ENCODE measurements at places on chromosomes 12 and 14.

- no peak for DNase-seq
These were observed 52.6 kb upstream of the NID2 start for GRCh38 chr14:52121441-52121840.

DNA sequence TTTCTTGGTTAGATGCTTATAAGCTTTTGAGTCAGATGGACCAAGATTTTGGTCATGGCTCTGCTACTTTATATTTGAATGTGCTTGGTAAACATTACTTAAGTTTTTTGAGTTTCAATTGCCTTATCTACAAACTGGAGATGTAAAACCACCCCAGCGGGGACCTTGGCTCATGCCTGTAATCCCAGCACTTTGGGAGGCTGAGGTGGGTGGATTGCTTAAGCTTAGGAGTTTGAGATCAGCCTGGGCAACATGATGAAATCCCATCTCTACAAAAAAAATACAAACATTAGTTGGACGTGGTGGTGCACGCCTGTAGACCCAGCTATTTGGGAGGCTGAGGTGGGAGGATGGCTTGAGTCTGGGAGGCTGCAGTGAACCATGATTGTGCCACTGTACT, 11.2 kb downstream of the NECAP1 start:
- DNase-seq = no peak

GRCh38 chr14:100532154-100532861, 54.9 kb downstream of the BEGAIN start:
- DNase-seq = no peak

- DNase-seq = no peak
These were observed 31.6 kb upstream of the SERPINA6 start for GRCh38 chr14:94354638-94355185.

GRCh38 chr14:73494593-73494992, 3.9 kb downstream of the RIOX1 start:
- no peak for DNase-seq

- no peak for DNase-seq
These were observed 4.6 kb downstream of the PLBD1 start for GRCh38 chr12:14563046-14563445.

DNA sequence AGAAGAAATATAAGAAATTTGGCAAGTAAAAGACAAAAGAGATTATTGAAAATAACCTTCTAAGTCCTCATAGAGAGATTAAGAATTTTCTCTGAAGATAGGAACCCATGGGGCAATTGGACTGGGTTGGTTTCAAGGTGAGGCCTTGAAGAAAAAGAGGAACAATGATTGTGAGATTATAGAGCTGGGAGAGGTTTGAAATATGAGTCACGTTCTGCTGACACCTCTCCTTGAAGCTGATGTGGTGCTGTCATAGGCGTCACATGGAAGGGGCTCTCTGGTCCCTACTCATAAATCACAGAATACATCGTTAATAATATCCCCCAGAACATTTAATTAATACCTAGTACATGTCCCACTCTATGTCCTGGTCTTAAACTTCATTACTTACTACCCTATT, 227.6 kb upstream of the PDE3A start:
- DNase-seq = no peak

GRCh38 chr12:91633734-91634357, 451.2 kb upstream of the DCN start:
- no peak for DNase-seq

- peak; percentile 39 for DNase-seq
These were observed 14.7 kb downstream of the RTL1 start for GRCh38 chr14:100888789-100889315.

DNA sequence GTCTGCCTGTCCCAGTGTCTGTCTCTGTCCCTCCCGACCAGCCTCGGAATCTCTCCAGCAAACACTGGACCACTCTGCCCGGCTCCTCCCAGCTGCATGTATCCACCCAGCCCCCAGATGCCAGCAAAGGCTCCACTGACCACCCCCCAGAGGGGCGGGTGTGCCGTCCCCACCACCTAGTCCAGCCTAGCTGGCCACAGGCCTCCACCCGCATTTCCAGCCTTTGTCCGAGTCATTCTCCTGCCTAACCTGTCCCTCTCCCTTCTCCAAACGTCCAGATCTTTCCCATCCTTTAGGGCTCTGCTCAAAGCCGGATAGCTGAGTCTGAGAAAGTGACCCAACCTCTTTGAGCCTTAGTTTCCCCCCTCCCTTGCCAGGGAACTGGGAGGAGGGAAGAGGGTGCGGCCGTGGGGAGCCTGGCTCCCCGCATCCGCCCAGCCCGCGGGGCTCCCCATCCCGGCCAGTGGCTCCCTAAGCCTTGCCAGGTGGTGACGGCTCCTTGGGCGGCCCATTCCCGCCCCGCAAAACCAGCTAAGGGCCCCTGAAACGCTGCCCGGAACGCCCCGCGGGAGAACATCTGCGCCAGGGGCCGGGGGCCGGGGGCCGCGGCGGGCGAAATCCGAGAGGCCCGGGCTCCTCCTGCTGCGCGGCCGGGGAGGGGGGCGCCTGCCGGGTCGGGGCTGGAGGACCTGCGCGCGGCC, 34.6 kb upstream of the ANKRD9 start:
- DNase-seq = no peak

DNA sequence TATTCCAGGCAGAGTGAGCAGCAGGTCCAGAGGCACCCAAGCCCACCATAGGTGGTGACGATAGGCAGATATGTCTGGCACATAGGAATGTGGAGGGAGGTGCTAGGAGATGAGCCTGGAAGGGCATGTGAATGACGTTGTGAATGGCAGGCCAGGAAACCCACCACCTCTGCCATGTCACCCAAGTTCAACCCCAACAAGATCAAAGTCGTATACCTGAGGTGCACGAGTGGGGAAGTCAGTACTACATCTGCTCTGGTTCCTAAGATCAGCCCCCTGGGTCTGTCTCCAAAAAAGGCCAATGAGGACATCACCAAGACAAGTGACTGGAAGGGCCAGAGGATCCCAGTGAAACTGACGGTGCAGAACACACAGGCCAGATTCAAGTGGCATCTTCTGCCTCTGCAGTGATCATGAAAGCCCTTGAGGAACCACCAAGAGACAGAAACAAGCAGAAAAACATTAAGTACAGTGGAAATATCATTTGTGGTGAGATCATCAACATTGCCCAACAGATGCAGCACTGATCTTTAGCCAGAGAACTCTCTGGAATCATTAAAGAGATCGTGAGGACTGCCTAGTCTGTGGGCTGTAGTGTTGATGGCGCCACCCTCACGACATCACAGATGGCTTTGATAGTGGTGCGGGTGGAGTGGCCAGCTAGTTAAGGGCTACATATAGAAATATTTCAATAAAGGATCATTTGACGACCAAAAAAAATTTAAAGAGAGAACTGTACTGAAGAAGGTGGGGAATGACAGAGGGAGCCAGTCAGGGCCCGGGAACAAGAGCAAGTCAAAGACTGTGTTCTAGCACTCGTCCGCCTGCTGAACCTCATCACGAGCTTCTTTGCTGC, 99.7 kb downstream of the ZFP36L1 start:
- DNase-seq = peak; percentile 80

DNA sequence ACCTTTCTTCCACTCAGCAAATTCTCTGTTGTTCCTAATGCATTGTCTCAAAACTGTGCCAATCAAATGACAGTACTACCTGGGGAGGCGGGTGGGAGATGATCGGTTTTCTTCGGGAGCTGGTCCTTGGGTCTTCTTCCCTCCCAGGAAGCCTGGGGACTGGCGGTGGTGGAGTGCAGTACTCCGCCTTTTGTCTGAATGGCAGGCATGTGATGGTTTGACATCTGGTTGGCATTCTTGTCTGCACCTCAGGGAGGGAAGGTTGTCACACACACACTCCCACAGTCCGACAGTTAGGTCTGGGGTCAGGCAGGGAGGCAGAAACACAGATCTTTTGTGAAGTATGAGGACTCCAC, 114.8 kb downstream of the SNAPC1 start:
- DNase-seq = no peak

DNA sequence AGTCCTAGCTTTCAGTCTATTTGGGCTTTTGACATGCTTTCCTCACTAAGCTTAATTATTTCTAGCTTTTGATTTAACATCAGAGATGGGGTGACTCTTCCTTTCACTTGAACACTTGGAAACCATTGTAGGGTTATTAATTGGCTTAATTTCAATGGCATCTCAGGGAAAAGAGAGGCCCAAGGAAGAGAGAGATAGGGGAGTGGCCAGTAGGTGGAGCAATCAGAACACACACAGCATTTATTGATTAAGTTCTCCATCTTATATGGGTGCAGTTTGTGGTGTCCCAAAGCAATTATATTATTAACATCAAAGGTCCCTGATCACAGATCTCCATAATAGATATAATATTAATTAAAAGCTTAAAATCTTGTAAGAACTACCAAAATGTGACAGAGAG, 1466.1 kb upstream of the SEL1L start:
- no peak for DNase-seq

DNA sequence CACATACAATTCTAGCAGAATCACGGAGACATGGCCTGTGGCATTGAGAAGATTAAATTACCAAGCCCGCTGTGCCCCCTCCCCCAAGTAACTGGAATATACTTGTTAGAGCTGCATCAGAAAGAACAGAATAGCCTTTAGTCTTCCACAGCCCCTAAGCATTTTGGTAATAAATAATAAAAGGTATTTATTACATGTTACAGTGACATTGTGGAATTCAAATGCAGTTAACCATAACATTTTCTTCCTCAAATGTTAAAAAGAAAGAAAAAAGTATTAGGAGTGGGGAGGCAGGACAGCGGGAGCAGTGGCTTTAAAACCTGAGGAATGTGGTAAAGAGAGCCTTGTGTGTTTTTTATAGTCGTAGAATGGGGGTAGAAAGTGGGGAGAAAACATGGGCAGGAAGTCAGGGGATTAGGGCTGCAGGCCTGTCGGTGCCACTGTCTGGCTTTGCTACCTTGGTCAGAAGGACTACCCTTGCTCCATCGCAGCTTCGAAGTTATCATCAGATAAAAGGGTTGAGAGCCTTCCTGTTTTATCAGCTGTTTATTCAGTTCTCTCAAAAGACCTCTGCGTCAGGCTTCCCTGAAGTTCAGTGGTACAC, 255.9 kb downstream of the MSRB3 start:
- DNase-seq = no peak

GRCh38 chr12:124727264-124727800, 136.3 kb downstream of the SCARB1 start:
- DNase-seq = peak; percentile 51

GRCh38 chr12:91994208-91994797, 151.3 kb downstream of the BTG1 start:
- no peak for DNase-seq

- no peak for DNase-seq
These were observed 42.9 kb downstream of the ITPK1 start for GRCh38 chr14:93072659-93073357.

- DNase-seq = no peak
These were observed 760.4 kb downstream of the TMEM121 start for GRCh38 chr14:106286697-106287290.

DNA sequence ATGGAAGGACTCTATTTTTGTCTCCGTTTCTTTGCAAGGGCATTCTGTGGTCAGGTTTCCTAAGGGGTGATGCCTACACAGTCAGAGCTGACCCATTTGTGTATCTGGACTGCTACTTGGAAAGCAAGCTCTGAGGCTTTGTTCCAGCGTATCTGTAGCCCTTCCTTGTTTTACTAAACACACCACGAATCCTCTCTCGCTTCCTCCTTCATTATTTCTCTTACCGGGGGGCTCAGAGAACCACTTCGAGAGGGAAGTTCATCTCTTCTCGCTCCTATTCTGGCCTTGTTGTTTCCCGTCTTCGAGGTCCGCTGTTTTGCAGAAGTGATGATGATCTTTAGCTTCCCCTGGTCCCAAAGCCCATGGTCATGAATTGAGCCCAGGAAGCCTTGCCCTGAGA, 164.7 kb downstream of the SSPN start:
- DNase-seq = no peak

GRCh38 chr12:130920723-130921381, 32.9 kb upstream of the ADGRD1 start:
- DNase-seq = peak; percentile 69

- no peak for DNase-seq
These were observed 19.4 kb upstream of the A2M start for GRCh38 chr12:9134981-9135628.

DNA sequence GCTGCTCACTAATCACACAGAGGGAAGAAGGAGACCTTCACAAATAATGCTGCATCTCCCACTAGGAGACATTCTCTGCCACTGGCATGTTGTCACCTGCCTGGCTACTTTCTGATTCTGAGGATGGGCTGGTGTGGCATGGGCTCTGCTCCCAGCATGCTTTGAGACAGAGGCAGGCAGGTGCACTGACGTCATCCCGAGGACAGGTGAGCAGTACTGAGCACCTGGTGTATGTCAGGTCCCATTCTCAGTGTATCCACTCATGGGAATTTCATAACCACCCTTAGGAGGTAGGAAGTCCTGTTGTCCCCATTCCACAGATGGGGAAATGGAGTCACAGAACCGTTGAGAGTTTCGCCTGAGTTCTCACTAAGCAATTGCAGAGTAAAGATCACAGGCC, 597.9 kb downstream of the VRK1 start:
- DNase-seq = no peak

DNA sequence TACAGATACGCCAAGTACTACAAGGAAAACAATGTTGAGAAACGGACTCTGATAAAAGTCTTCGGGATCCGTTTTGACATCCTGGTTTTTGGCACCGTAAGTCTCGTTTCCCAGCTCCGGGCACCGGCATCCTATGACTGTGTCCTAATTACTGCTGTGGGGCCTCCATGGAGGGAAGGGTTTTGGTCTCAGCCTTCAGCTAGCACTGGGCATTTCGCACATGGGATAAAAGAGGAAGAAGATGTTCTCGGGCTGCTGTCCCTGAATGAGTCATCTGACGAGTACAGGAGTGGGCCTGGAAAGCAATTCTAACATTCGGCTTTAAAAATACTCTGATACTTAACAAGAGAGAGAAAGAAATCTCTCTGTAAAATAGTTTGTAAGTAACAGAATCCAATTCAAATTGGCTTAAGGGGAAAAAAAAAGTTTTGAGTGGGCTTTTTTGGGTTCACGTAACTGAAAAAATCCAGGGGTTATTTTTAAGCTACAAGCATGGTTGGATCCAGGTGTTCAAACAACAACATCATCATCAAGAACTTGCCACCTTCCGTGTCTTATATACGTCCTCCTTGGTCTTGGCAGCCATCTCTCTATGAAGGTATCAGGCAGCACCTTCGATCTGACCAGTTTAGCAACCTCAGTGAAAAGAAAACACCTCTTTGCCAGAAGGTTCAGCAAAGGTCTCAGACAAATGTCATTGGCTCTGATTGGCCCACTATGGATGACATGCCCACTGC, 34.4 kb upstream of the P2RX4 start:
- no peak for DNase-seq

GRCh38 chr14:61562321-61563161, 132.8 kb upstream of the HIF1A start:
- peak; percentile 98 for DNase-seq

- no peak for DNase-seq
These were observed 54.6 kb downstream of the ACTN1 start for GRCh38 chr14:68924186-68925158.

DNA sequence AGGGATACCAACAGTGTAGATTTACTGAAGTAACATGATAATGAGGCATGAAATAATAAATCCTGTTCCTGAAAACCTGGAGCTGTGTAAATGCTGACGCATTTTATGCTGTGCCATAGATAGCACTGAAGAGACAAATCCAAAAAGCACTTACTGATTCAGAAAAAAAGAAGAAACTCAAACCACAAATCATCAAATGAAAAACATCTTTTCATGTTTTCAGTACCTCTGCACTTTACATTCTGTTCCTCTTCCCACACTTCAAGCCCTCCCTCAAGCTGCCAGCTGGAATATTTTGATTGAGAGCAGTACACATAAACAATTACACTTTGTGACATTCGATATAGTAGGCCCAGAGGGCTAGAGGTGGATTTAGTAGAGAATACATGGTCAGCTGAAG, 362.3 kb downstream of the NAV3 start:
- DNase-seq = no peak

GRCh38 chr12:82867762-82868500, 181.2 kb downstream of the TMTC2 start:
- DNase-seq = no peak

Measured in fibroblast of pulmonary artery (primary cell).